ENCODE measurements at places on chromosomes 5 and 9.

- no peak for DNase-seq
These were observed 344.0 kb downstream of the PRR16 start for GRCh38 chr5:120808135-120808534.

GRCh38 chr5:56489272-56489671 lies 256.1 kb upstream of the ANKRD55 start:
- DNase-seq, result no peak

- DNase-seq, result no peak
These were observed 29.5 kb downstream of the MAMDC2 start for GRCh38 chr9:70073193-70073592.

- DNase-seq, result no peak
These were observed 143.6 kb upstream of the EFNA5 start for GRCh38 chr5:107814183-107814827.

DNA sequence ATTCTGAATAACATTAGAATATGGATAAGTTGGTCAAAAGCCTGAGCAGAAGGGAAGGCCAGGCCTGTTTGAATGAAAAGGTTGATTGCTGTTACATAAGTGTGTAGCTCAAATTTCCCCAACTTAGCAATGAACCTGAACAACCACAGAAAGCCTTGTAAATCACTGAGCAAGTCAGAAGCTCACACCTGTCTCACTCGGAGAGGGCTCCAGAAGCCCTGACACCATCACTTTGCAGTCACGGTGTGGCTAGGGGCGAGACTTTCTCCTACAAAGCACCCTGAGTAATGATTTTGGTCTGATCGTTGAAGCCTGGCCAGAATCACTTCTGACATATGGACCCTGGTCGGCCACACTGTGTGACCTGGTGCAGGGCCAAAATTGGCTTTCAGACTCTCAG lies 62.0 kb downstream of the MTX3 start:
- DNase-seq, result no peak

DNA sequence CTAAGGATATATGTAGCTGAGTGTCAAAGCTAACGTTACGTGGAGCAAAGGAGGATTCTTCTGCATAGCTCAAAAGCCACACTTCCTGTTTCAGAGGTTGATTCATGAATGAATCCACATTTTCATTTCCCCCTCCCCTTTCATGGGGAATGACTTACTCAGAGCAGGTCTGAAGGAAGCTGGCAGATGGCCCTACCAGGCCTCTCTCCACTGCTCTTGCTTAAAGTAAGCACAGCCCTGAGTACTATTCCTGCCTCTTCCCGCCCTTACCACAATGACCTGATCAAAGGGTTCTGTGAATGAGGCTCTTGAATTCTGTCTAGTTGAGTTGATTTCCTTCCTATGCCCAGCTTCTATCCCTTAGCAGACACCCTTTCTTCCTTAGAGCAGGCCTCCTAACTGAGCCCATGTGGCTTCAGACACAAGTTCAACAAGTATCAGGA lies 6.3 kb downstream of the IGIP start:
- peak; percentile 44 for DNase-seq

DNA sequence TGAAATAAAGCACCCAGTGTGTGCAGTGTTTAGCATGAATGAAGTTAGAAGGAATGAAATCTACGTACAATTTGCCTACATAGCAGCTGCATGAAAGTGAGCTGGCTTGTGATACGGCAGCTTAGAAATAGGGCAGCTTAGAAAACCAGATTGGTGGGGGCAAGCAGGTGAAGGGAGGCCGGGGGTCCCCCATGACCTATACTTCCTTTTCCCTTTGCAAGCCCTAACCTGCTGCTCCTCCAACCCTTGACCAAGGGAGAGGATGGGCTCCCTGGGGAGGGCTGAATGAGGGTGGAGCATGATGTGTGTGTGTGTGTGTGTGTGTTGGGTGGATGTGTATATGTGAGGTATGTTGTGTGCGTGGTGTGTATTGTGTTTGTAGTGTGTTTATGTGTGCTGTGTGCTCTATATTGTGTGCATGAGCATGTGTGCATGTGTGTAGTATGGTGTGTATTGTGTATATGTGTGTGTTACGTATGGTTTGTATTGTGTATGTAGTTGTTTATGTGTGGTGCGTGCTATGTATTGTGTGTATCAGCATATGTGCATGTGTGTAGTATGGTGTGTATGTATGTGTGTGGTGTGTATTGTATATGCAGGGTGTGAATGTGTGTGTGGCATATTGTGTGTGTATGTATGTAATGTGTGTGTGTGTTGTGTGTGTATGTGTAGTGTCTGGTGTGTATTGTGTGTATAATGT lies 72.1 kb downstream of the TENT4A start:
- DNase-seq, result no peak

- DNase-seq, result no peak
These were observed 199.5 kb upstream of the DMRT1 start for GRCh38 chr9:642014-642413.

GRCh38 chr5:164563370-164563769 lies 1058.0 kb downstream of the MAT2B start:
- DNase-seq, result no peak

DNA sequence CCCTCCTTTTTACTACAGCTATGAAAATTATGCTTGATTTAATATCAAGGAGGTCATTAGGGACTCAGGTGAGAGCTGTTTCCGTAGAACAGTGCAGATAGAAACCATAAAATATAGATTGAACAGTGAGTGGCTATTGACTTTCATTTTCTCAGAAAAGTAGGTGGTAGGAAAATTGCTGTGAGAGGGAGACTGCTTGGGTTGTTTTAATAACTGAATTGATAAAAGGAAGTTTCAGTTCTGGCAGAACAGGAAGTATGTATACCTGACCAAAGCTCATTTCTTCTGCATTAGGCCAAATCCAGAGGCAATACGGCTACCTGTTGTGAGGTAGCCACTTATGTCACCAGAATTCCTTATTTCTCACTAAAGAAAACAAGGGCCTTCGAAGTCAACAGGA lies 761.7 kb upstream of the ARRDC3 start:
- no peak for DNase-seq

DNA sequence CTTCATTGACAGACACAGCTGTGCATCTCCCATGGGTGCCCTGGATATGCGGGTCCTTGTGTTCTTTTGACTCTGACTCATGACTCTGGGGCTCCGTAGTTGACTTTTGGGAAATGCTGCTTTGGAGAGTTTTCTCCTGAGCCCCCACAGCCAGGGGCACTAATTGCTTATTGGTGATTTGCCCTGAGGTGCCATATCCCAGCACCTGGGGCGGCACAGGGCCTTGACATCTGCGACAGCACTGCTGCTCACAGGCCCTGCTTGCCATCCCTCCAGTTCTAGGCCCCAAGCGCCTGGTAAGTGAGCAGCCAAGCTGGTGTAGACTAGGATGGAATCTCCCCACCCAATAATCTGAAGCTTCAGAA lies 75.1 kb downstream of the AMBP start:
- no peak for DNase-seq

DNA sequence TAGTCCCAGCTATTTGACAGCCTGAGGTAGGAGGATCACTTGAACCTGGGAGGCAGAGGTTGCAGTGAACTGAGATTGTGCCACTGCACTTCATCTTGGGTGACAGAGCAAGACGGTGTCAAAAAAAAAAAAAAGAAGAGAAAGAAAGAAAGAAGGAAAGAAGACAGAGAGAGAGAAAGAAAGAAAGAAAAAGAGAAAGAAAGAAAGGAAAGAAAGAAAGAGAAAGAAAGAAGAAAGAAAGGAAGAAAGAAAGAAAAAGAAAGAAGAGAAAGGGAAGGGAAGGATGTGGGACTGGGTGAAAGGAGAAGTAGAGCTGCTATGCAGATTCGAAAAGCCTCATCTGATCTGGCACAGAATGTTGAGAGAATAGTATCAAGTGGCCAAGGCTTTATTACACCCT lies 23.7 kb upstream of the SCAMP1 start:
- no peak for DNase-seq

DNA sequence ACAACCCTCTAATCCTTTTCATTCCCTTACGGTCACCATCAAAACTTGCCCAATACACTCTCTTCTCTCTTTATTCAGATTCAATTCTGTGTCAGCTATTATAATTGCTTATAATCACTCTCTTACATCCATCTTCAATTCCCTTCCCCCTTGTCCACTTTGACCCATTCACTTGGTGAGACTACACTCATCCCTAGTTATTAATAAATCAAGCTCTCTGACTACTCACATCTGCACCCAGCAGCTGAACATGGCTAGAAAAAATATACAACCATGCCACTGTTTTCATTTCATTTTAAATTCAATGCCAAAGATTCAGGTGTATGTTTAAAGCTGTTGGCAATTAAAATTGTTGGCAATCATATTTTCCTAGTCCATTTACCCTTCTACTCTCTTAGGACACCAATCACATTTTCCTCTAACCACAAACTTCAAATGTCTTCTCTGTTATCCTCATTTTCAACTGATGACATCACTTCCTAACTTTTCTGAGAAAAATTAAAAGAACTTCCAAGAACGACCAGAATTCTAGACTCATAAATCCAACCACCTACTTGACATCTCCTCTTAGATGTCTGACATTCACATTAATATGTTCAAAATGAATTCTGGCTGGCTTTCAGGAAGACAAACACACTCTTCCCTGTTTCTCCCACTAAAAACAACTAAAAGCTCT lies 5.5 kb downstream of the C5orf15 start:
- no peak for DNase-seq

- no peak for DNase-seq
These were observed 137.7 kb downstream of the AOPEP start for GRCh38 chr9:94864196-94864595.

DNA sequence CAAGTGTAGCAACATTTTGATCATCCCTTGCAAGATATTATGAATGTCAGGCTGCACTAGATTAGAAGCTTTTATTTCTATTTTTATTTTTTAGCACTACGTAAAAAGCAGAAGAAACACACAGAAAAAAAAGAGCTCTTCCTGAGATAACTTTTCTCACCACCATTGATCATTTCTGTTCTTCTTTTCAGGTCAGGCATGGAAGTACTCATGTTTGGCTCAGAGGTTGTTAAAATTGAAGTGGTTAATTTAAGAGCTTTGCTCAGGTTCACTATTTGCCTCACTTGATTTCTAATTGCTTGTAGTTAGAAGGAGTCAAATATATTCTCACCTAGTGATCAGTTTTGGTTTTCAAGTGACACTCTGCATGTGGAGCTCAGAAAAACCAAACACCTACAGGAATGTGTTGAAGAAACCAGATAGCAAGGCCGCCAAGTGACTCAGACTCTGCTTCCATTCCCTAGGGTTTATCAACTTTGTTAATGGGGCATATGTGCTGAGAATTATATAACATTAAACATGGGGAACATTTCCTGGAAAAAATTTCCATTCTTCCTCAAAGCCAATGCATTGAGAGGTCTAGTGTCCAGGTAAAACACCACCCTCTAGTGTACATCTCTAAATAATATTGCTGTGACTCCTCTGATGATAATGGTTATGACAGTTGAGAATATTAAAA lies 679.8 kb downstream of the CETN3 start:
- no peak for DNase-seq

- DNase-seq, result peak; percentile 59
These were observed 598 bp downstream of the MYO10 start for GRCh38 chr5:16935231-16936149.

DNA sequence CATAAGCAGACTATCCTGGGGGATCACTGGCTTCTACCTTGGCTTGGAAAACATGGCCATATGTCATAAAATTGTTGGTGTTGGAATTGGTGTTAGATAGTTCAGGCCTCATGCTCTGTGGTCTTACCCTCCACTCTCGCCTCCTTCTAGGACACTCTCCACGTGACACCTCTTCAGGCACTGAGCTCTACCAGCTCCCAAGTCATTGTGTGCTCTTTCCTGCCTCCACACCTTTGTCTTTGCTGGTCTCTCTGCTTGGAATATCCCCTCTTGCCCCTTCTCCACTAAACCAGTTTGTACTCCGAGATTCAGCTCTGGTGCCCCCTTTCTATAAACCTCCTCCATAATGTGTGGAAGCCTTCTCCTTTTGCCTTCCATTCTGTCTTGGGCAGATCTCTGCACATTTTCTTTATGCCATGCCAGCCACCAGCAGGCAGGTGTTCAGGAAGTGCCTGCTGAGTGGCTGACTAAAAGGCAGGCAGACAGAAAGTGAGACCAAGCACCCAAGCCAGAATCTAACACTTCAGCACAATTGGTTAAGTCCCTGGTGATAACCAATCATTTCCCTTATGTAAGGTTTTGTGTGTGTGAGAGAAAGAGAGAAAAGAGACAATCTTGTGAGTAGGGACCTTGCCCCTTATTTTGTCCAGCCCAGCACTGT lies 37.7 kb downstream of the SAR1B start:
- no peak for DNase-seq

- DNase-seq, result no peak
These were observed 137.3 kb downstream of the PHF2 start for GRCh38 chr9:93713716-93714115.

- no peak for DNase-seq
These were observed 16.5 kb downstream of the AGXT2 start for GRCh38 chr5:35031276-35031675.

GRCh38 chr9:89325733-89326132 lies 7.4 kb downstream of the SECISBP2 start:
- DNase-seq, result no peak
